ENCODE measurements at places on chromosomes 11 and 22. TPM values are rescaled to one million over a fixed set of nuclear protein-coding genes. Genes with fewer than 3 reads are reported as not detected.

SLCO2B1 gene
- polyA plus RNA-seq, result 43.4 TPM

GPR83 gene
- 0.39 TPM for polyA plus RNA-seq

DNA sequence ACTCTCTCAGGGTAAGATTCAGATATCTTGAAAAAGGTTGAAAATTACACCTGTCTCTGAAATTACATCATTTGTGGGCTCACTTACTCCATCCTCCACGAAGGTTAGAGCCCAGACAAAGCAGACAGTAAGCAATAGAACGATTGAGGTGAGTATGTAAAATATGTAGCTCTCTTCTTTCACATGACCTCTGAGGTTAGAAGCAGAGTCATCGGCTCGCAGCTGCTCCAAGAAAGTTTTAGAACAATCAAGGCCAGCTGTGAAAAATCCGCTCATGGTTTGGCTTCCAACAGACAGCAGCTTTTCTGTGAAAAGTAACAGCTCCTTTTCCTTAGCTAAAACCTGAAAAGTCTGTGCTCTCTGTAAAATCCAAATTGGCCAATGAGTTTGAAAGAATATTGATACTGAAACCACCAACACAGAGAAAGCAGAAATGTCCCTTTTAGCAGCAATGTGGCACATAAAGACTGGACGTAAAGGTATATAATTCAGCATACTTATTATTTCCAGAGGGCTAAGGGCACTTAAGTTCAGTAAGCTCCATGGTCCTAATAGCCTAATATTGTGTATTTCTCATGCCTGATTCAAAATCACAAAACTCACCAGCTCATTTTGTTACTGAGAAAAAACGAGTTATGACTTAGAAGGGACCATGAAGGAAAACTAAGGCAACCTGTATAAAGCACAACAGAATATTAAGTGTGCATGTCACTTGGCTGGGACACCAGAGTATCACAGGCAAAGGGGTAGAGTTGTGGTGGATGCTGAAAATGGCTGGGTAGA is 78.2 kb downstream of the FAM76B start:
- peaks cover 7% of the 10 kb centered on the region for H3K4me1 ChIP-seq
- DNase-seq, result no peak
- no peaks in the 10 kb centered on the region for H3K27me3 ChIP-seq
- H3K36me3 ChIP-seq, result no peaks in the 10 kb centered on the region
- H3K4me3 ChIP-seq, result no peak overlapping the region

GRCh38 chr22:30491381-30491780 is 14.1 kb downstream of the SEC14L4 start:
- no peak for DNase-seq
- no peaks in the 10 kb centered on the region for H3K27me3 ChIP-seq
- no peaks in the 10 kb centered on the region for H3K36me3 ChIP-seq
- no peak overlapping the region for H3K27ac ChIP-seq
- H3K4me3 ChIP-seq, result no peak overlapping the region

GRCh38 chr11:48111891-48112290 is 104.7 kb upstream of the OR4B1 start:
- H3K36me3 ChIP-seq, result no peaks in the 10 kb centered on the region
- no peak overlapping the region for H3K27ac ChIP-seq
- no peak overlapping the region for H3K4me3 ChIP-seq
- peaks cover 4% of the 10 kb centered on the region for H3K4me1 ChIP-seq
- no peak for DNase-seq
